ENCODE measurements at places on chromosomes 12 and 14.

- H3K36me3 ChIP-seq: no peaks in the 10 kb centered on the region
- no peak overlapping the region for H3K4me3 ChIP-seq
- no peaks in the 10 kb centered on the region for H3K27me3 ChIP-seq
These were observed 335.2 kb downstream of the BMP4 start for GRCh38 chr14:53621433-53621832.

DNA sequence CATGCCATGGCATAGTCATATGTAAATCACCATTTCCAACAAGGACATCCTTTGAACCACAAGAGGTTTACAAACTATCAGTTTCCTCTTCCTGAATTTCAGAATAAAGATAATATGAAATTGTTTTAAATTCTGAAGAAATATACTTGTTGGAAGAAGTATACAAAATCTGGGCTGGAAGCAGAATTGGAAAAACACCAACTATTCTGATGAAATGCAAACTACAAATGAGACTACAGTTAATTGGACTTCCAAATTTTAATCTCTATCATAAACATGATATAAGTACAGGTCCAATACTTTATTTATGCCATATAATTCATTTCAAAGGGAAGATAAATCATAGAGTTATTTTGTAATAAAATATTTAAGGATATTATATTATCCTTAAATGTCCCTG is 80.1 kb downstream of the NOVA1 start:
- H3K36me3 ChIP-seq: no peaks in the 10 kb centered on the region
- no peaks in the 10 kb centered on the region for H3K27me3 ChIP-seq
- H3K4me1 ChIP-seq: no peaks in the 10 kb centered on the region
- no peak overlapping the region for H3K27ac ChIP-seq
- DNase-seq: no peak

DNA sequence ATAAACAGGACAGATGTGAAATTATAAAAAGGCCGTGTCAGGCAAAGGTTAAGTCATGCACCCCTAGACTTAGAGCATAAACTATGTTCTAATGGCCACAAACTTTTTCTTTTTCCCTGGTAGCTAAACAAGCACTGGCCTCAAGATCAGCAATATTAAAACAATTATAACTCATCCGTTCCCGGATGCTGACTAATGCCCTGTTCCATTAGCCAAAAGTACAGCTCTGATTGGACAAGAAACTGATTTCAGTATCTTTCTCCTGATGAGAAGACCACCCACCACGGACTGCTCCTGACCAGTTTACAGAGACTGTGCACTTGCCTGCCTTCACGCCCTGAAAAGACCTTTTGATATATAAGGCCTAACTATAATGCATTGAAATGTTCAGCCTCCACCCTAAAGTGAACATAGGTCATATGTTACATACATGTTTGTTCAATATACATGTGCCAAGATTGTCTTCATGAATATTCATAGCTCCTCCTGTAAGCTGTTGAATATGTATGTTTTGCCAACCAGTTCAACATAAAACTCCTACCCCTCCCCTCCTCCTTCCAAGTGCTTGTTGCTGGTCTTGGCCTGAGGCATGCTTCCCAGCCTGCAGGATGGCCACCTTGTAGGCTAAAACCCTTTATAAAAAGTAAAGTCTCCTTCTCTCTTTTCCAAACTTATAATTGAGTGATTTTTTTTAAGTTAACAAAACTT is 162.0 kb downstream of the IPO8 start:
- no peak overlapping the region for H3K27ac ChIP-seq
- no peaks in the 10 kb centered on the region for H3K27me3 ChIP-seq
- no peak for DNase-seq
- no peak overlapping the region for H3K4me3 ChIP-seq

DNA sequence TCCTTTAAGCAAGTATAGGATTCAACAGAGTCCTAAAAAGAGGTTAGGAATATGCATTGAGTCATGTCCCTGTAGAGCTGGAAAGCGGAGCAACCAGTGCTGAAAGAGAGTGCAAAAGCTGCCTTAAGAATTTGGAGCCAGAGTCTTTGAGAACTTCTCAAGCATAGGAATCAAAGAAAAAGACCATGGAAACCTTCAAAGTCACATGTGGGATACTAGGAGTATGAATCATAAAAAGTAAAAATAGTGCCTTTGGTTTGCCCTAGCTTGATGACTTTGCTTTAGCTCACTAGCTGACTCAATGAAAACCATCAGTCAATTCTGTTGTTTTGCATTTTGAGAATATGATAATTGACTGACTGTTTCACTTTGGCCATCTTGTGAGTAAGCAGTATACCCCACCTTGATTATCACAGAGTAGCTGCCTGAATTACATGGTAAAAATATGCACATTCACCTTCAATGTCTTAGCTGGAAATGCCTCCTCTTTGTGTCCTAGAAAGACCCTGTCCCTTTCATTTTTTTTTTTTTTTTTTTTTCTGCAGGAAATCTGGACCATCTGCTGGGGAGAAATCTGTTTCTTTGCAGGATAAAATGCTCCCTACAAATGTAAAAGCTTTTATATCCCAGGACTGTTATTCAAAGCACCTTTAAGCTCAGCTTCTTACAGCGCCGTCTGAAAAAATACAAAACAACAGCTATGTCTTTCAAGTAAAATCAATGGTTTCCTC is 248.6 kb upstream of the KRR1 start:
- DNase-seq: no peak
- H3K27me3 ChIP-seq: no peaks in the 10 kb centered on the region
- no peaks in the 10 kb centered on the region for H3K4me1 ChIP-seq
- H3K4me3 ChIP-seq: no peak overlapping the region

- no peaks in the 10 kb centered on the region for H3K4me1 ChIP-seq
- H3K27me3 ChIP-seq: no peaks in the 10 kb centered on the region
- H3K27ac ChIP-seq: no peak overlapping the region
- no peak for DNase-seq
- no peaks in the 10 kb centered on the region for H3K36me3 ChIP-seq
These were observed 419.7 kb downstream of the ATP23 start for GRCh38 chr12:58361056-58361455.

GRCh38 chr14:92511453-92512238 is 1.9 kb upstream of the RIN3 start:
- no peak for DNase-seq
- peaks cover 26% of the 10 kb centered on the region for H3K27me3 ChIP-seq
- no peaks in the 10 kb centered on the region for H3K4me1 ChIP-seq
- H3K4me3 ChIP-seq: no peak overlapping the region
- no peaks in the 10 kb centered on the region for H3K36me3 ChIP-seq
- H3K27ac ChIP-seq: no peak overlapping the region

- no peaks in the 10 kb centered on the region for H3K4me1 ChIP-seq
- H3K27me3 ChIP-seq: no peaks in the 10 kb centered on the region
- DNase-seq: no peak
These were observed 30.4 kb downstream of the XRCC3 start for GRCh38 chr14:103684871-103685270.

DNA sequence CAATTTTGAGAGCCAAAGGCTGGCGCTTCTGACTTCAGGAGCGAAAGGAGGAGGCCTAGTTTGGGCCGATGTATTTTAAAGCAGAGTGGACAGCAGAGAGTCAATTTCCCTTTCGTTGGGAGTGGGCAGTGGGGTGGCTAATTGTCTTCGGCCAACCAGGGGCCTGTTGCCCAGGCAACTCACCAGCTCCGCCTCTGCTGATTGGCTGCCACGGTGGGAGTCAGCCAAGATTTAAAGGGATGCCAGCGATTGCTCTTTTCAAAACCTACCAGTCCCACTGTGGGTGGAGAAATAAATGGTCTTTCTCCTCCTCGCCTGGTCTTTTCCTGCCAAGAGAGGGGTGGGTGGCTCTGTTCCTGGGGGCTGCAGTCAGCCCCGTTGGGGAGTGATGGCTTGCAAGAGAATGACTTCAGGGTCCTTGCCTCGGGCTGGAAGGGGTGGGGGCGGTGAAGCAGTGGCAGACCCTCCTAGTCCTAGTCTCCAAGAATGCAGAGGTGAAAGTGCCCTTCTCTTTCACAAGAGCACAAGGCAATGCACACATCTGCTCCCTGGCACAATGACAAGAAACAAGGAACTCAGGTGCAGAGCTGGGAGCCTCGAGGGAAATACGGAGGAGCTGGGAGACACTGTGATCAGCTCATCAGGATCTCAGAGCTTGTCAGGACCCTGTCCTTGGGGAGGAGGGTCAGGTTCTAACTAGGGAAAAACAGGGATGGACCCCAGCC is 37.7 kb downstream of the RASAL1 start:
- H3K4me3 ChIP-seq: no peak overlapping the region
- no peak overlapping the region for H3K27ac ChIP-seq
- no peaks in the 10 kb centered on the region for H3K27me3 ChIP-seq
- DNase-seq: no peak
- no peaks in the 10 kb centered on the region for H3K36me3 ChIP-seq

- H3K4me3 ChIP-seq: no peak overlapping the region
- H3K4me1 ChIP-seq: peaks cover 3% of the 10 kb centered on the region
- no peaks in the 10 kb centered on the region for H3K27me3 ChIP-seq
- no peak overlapping the region for H3K27ac ChIP-seq
These were observed 92.9 kb downstream of the PAWR start for GRCh38 chr12:79597910-79598309.

- no peak overlapping the region for H3K27ac ChIP-seq
- DNase-seq: no peak
- H3K4me3 ChIP-seq: no peak overlapping the region
- no peaks in the 10 kb centered on the region for H3K4me1 ChIP-seq
These were observed 248.3 kb downstream of the PHLDA1 start for GRCh38 chr12:75783093-75783877.

- no peak for DNase-seq
- no peaks in the 10 kb centered on the region for H3K36me3 ChIP-seq
- no peak overlapping the region for H3K4me3 ChIP-seq
These were observed 160.4 kb downstream of the NTF3 start for GRCh38 chr12:5592310-5592709.

- no peaks in the 10 kb centered on the region for H3K27me3 ChIP-seq
- no peak overlapping the region for H3K4me3 ChIP-seq
- DNase-seq: no peak
- H3K27ac ChIP-seq: no peak overlapping the region
- no peaks in the 10 kb centered on the region for H3K36me3 ChIP-seq
These were observed 25.0 kb upstream of the GALNT9 start for GRCh38 chr12:132354211-132354981.

DNA sequence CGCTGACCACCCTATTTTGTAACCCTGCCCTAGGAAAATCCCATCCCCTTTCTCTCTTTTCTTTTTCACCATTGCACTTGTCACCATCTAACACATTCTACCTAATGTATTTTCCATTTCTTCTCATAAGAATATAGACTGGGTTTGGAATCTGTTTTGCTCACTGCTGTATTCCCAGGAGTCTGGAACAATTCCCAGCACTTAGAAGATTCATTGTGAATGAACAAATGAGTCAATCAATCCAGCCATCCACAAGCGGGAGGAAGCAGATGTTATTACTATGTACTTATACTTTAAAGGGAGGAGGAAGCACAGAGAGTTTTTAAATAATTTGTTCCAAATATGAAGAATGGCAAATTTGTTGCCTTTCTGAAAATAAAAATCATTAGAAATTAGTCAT is 142.1 kb downstream of the KIF21A start:
- no peaks in the 10 kb centered on the region for H3K4me1 ChIP-seq
- H3K27ac ChIP-seq: no peak overlapping the region
- no peak for DNase-seq
- H3K27me3 ChIP-seq: no peaks in the 10 kb centered on the region
- H3K4me3 ChIP-seq: no peak overlapping the region

DNA sequence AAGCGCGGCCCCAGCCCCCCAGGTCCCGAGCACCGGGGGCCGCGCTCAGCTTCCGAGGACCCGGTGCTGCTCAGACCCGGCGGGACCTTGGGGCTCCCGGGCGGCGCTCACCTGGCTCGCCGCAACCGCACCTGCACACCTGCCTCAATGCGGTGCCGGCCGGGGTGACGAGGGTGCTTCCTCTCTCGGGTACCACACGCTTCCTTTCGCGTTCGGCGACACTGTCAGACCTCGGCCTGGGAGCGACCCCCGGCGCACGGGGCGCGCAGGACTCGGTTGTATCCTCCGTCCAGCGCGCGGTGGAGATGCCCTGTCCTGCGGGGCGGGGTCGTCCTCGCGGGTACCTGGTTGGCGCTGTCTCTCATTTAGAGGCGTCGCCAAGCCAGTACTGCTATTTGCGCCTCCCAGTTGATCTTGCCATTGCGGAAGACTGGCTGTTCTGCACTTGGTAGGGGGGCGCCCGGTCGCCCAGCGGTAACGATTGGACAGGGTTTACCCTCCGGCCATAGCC is 718 bp downstream of the PACS2 start:
- no peaks in the 10 kb centered on the region for H3K36me3 ChIP-seq
- no peak for DNase-seq
- H3K27ac ChIP-seq: no peak overlapping the region
- H3K4me1 ChIP-seq: peaks cover 13% of the 10 kb centered on the region

GRCh38 chr14:65536781-65537423 is 124.4 kb downstream of the FUT8 start:
- DNase-seq: no peak
- H3K27me3 ChIP-seq: no peaks in the 10 kb centered on the region
- no peak overlapping the region for H3K4me3 ChIP-seq
- no peak overlapping the region for H3K27ac ChIP-seq
- H3K4me1 ChIP-seq: no peaks in the 10 kb centered on the region

GRCh38 chr12:18683327-18684013 is 54.3 kb downstream of the PLCZ1 start:
- DNase-seq: no peak
- no peaks in the 10 kb centered on the region for H3K36me3 ChIP-seq
- no peak overlapping the region for H3K27ac ChIP-seq
- H3K4me3 ChIP-seq: no peak overlapping the region
- no peaks in the 10 kb centered on the region for H3K4me1 ChIP-seq

DNA sequence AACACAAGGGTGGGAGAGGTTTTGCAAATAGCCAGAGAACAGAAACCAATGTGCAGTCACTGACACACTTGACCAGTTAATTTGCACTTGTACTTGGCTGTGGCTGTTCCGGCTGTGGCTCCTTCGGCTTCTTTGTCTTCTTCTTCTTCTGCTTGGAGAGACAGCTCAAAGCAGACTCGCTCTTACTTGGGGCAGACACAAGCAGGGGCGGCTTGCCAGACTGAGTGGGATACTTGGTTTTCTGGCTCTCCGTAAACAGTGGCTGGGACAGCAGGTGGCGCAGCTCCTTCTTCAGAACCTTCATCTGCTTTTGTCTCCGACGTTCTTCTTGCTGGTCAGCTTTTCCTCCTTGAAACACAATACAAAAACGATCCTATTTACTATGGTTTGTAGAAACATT is 25.0 kb downstream of the OTUB2 start:
- no peak for DNase-seq
- no peak overlapping the region for H3K4me3 ChIP-seq
- peaks cover 57% of the 10 kb centered on the region for H3K36me3 ChIP-seq
- no peaks in the 10 kb centered on the region for H3K4me1 ChIP-seq
